Activated CD4-positive, alpha-beta T cell treated with anti-CD3 and anti-CD28 coated beads for 36 hours (primary cell): ENCODE measurements at places on chromosomes 7 and 10.
A peak's percentile ranks its signal among the peaks of the same experiment; 100 is the strongest.

DNA sequence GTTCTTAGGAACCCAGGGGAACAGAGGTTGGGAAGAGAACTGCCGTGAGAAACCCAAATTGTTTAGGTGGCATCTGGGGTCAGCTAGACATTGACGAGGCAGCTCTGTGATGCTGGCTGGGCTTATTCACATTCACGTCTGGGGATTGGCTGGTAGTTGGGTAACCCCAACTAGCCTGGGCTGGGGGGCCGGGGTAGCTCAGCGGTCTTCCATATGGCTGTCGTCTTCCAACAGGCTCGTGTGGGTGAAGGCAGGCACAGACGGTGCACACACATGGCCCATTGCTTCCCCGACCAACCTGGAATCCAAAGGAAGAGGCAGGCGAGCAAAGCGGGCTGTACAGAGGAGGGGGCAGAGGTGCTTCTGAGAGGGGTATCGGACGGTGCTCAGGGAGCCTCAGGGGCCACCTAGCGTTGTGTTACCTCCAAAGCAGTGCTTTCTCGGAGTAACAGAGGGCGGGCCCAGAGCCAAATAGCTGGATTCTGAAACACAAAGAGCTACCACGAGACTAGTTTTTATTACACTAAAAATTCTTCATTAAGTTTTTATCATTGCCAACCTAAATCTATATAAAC, 34.5 kb downstream of the MKI67 start:
- DNase-seq = no peak

DNA sequence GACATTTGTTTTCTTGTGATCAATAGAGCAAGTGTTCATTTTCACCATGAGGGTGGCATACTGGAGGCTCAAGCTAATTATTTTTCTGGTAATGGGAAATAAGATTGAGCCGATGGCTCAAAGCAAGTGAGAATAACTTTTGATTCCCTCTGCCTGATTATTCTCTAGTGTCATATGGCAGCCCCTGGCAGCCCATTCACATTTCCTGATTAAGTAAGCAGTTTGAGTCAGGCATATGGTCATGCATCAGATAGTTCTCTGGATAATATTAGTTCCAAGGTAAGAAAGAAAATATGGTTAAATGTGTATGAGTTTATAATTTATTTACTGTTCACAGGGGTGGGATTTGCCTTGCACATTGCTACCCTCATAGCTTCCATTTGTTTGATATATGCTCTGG, 109.2 kb downstream of the DYNC1I1 start:
- DNase-seq = no peak

- no peak for DNase-seq
Measured at GRCh38 chr10:66777665-66778064, 148.2 kb upstream of the LRRTM3 start.

- no peak for DNase-seq
Measured at GRCh38 chr7:25103773-25104172, 21.3 kb downstream of the CYCS start.

GRCh38 chr10:20593649-20594048, 303.5 kb downstream of the NEBL start:
- DNase-seq = no peak

- DNase-seq = no peak
Measured at GRCh38 chr7:140044251-140044650, 18.5 kb downstream of the PARP12 start.

DNA sequence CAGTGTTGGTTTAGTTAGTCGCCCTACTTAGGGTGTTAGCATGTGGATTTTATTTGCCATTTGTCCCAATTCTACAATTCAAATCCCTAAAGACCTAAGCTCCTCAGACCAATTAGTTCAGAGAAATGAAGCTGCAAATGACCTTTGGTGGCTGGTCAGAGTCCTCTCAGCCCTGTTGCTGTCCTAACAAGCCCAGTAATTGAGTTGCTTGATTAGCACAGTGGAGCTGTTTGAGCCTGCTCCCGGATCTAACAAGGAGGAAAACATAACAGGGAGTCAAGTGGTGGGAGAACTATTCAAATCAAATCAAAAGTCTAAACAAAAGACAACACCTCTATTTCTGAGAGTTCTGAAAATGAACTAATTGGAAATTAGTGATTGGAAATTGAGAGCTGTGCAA, 22.1 kb downstream of the ZDHHC6 start:
- DNase-seq = no peak

- DNase-seq = no peak
Measured at GRCh38 chr7:114298011-114298410, 116.6 kb upstream of the FOXP2 start.

GRCh38 chr10:79308969-79309665, 38.2 kb upstream of the PPIF start:
- DNase-seq = no peak

- DNase-seq = no peak
Measured at GRCh38 chr7:150799741-150800580, at the start of gene TMEM176B. Gene TMEM176B (minus strand): TSS chr7:150800364. CDS start chr7:150796569, 3,795 bp downstream.

GRCh38 chr10:66045859-66046258, 880.0 kb upstream of the LRRTM3 start:
- DNase-seq = no peak

DNA sequence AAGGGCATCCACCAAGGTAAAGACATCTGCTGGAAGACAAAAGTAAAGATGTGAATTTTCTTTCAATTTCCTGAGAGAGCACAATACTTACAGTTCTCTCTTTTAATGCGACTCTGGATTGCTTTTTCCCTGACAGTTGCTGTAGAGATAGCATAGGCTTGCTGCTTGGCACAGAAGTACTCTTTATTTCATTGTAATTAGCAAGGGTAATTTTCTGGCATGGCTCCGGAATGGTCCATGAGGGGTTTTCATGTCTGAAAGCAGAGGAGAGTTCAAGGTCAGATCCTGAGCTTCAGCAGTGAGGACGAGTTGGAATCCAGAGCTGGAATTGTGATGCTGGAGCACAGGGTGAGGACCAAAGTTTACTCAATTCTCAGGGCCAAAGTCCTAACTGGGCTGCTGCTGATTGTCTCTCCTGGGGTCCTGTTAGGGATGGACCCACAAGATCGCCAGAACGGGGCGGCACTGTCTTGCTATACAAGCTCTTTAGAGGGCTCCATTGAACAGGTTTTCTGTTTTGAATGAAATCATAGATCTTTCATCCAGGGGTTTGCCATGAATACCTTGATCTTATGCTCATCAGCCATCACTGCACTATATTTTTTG, 190.0 kb upstream of the MKI67 start:
- no peak for DNase-seq

DNA sequence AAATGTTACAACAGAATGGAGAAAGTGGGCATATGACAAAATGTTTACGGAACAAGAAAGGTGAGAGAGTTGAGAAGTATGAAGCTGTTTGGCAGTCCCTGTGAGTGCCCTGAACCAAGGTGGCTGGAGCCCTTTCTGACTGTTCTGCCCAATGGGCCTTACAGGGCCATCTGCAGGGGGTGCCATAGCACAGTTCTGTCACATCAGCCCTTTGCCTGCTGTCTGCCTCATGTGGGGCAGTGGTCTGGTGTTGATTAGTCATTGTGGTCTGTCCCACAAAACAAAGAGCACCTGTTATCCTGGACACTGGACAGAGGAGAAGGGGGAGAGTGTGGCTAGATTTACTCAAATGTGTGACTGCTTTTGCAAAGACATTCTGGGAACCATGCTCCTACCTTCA, 51.5 kb upstream of the OSBPL3 start:
- DNase-seq = no peak

- no peak for DNase-seq
Measured at GRCh38 chr7:68417659-68418058, 1180.6 kb upstream of the AUTS2 start.

DNA sequence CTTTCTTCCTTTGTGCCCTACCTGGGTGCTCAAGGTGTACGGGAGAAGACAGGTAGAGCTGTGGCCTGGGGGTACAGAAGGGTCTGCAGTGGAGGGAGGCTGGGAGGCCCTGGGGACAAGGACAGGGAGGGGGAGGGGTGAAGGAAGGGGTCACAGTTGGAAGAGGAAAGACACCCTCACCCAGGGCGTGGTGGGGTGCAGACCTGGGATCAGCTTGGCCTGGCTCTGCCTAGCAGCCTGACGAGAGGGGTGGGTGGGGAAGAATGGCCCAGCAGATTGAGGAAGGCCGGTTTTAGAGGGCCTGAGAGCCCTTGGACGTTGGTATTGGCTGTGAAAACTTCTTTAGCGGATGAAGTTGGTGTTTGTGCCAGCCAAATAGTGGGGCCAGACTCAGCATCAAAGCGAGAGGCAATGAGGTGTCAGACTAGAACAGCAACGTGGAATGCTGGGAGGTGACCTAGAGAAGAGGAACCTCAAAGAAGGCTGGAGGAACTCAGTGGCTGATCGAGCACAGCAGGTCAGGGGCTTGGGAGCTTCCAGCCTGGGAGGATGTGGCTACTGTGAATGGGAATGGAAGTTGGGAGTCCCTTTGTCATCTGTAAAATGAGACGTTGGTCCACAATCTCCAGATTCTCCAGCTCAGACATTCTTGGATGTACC, 18.1 kb upstream of the TRIM8 start:
- no peak for DNase-seq

DNA sequence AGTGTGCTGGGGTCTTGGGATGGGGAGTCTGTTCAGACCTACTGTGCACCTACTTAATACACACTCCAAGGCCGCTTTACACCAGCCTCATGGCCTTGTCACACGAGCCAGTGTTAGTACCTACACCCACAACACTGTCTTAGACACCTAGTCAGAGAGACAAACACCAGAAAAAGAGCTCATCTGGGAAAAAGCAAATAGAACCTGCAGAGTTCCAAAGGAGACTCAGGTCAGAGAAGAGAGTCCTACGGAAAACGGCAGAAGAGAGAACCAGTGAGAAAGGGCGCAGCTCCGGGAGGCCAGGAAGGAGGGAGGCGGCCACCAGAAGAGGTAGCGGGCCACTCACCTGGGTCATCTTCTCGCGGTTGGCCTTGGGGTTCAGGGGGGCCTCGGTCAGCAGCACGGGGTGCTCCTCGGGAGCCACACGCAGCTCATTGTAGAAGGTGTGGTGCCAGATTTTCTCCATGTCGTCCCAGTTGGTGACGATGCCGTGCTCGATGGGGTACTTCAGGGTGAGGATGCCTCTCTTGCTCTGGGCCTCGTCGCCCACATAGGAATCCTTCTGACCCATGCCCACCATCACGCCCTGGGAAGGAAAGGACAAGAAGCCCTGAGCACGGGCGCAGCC, 105.3 kb upstream of the TNRC18 start:
- no peak for DNase-seq

- no peak for DNase-seq
Measured at GRCh38 chr7:157634401-157635147, 297.8 kb downstream of the DNAJB6 start.

GRCh38 chr10:57962839-57963238, 304.9 kb downstream of the IPMK start:
- no peak for DNase-seq

DNA sequence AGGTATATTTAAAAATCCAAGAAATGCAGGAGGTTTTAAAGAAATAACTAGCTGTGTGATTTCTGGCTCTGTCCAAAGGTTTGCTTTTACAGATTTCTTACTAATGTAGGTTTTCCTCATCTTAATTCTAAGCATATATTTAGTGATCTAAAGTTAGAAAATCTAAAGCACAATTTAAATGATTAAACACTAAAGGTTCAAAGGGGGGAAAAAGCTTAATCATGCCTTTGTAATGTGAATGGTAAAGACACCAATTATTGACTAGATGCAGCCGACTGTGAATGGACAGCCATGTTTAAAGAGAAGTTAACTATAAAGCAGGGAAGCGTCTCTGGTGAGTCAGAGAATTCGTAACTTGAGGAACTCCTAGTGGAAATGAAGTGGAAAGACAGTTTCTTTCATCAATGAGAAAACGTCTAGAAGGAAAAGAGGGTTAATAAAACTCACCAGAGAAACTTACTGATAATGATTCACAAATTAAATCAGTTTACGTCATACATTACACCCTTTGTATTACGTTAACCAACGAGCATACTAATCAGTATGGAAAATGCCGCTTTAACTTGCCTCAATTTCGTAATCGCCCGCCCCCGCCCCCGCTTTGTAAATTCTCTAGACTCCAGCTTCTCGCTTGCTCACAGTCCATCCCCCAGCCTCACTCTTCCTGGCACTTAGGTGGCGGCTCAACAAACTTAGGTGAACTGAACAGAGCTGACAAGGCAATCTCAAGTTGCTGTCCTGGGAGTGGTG, 1.1 kb upstream of the HBP1 start:
- peak; percentile 85 for DNase-seq

GRCh38 chr7:127900732-127901685, 130.2 kb downstream of the LRRC4 start:
- DNase-seq = no peak

GRCh38 chr7:153698046-153698445, 354.2 kb upstream of the DPP6 start:
- no peak for DNase-seq

- no peak for DNase-seq
Measured at GRCh38 chr10:85615556-85615955, 751.0 kb downstream of the GRID1 start.

DNA sequence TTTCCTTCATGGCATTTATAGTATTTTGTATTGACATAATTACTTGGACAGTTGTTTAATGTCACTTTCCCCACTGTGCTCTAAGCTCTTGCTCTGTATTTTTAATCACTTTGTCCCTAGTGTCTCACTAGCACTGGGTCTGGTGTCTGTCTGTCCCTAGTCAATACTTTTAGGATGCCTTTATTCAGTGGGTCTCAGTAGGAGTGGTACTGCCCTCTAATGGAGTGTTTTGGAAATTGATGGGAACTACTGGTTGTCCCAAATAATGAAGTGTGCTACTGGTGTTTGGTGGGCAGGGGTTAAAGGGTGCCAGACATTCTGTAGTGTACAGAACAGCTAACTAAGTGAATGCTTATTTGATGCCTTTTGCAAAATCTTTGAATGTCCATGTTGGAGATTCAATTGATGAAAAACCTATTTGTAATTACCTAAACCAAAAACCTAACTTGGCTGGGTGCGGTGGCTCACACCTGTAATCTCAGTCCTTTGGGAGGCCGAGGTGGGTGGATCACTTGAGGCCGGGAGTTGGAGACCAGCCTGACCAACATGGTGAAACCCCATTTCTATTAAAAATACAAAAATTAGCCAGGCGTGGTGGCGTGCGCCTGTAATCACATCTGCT, 33.3 kb downstream of the CDK14 start:
- DNase-seq = no peak

- no peak for DNase-seq
Measured at GRCh38 chr10:34830217-34830822, 15.2 kb upstream of the PARD3 start.

DNA sequence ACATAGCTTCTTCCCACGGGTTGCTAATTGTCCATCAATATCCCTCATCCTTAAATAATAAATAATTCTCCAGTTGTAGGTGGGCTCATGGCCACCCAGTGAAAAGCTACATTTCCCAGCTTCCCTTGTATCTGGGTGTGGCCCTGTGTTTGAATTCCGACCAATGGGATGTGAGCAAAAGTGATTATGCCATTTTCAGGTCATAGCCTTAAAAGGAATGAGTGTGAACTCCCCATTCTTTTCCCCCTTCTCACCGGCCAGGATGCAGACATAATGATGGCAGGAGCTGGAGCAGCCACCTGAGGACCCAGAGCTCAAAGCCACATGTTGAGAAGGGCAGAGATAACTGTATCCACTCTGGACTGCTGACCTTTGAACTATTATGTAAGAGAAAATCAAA, 30.3 kb upstream of the CALU start:
- no peak for DNase-seq

- DNase-seq = no peak
Measured at GRCh38 chr7:25852939-25853271, 299.1 kb upstream of the NFE2L3 start.

GRCh38 chr7:153430931-153431330, 621.3 kb upstream of the DPP6 start:
- DNase-seq = no peak
